Globus pallidus (tissue), 1 donor: ENCODE measurements at places on chromosomes 12 and 14.

DNA sequence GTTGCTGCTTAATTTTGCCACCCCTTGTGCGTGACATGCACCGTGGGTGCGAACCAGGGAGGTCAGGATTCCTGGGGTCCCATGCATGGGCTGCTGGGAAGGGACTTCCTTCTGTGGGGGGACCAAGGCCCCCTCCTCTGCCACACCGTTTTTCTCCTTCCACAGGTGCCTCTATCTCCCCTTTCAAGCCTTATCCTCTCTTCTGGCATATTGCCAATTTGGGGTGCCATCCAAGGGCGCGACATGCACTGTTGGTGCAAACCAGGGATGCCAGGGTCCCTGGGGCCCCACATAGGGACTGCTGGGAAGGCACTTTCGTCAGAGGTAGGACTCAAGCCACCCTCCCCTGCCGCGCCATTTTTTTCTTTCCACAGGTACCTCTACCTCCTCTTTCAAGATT is 289.0 kb downstream of the ALG10 start:
- DNase-seq, result no peak

GRCh38 chr12:53174881-53175491 is 5.5 kb upstream of the ZNF740 start:
- no peak for DNase-seq

DNA sequence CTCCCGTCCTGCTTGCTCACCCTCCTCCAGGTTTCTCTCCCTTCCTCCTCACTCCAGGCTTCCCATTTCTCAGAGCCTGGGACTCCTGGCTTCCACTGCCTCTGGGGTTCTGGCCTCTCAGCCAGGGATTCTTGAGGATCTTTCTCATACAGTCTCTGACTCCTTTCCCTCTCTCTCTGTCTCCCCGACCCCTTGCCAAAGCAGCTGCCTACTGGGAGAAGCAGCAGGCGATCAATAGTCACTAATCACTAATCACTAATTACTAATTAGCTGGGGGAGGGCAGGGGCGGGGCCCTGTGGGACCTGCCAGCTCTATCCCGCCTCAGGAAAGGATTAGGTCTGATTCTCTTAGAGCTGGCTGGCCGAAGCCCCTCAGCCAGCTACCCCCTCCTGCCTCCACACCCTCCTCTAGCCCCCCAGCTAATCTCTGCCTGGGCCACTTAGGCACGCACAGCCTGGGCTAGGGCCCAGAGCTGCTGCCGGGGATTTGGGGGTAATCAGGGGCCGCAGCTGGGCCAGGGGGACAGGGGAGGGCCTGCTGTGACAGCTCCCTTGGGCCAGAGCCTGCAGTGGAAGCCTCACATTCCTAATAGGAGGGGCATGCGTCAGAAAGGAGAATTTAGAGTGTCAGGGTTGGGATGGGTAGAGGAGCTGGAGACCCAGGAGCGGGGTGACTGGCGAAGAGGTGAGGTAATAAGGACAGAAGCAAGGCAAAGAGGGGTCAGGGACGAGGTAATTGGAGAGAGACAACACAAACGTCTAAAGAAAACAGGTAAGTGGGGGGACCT is 2.8 kb downstream of the NXPH4 start:
- no peak for DNase-seq

DNA sequence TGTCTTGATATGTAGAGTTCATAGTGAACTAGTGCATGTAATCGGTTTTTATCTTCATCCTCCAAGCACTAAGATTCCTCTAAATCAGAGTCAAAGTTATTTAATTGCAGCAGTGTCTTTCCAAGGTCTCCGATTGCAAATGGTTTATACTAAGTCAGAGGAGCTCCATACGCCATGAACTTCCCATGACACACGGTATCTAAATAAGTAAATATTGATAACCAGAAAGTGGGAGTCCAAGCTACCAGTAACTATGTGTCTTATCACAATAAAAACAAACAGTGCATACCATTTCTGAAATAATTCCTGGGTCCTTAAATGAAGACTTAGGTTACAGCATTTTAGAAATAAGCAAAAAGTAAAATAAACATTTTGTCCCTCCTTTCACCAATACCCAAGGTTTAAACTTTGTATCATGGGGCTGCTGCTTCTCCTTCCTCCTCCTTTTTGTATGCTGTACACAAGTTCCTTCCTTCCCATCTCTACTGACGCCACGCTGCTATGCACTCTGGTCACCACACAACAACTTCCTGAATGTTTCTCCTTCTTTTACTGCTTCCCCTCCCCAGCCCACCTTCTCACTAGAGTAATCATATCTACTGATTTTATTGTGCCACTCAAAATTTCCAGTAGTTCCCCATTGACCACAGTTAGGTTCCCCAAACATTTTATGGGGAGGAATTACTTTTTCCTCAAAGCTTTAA is 10.7 kb downstream of the NR1H4 start:
- DNase-seq, result no peak

- DNase-seq, result no peak
Measured at GRCh38 chr12:89968151-89968700, 259.6 kb upstream of the ATP2B1 start.

- no peak for DNase-seq
Measured at GRCh38 chr12:15806826-15807225, 17.6 kb upstream of the EPS8 start.

- DNase-seq, result no peak
Measured at GRCh38 chr12:14364583-14365271, 755 bp upstream of the ATF7IP start.

- no peak for DNase-seq
Measured at GRCh38 chr14:41925409-41925808, 318.7 kb downstream of the LRFN5 start.

GRCh38 chr14:63663428-63664341 is 22.0 kb upstream of the WDR89 start:
- DNase-seq, result no peak

GRCh38 chr12:26704684-26705460 is 128.1 kb downstream of the ITPR2 start:
- DNase-seq, result peak; percentile 50

GRCh38 chr12:66552716-66553115 is 126.2 kb downstream of the GRIP1 start:
- DNase-seq, result no peak

DNA sequence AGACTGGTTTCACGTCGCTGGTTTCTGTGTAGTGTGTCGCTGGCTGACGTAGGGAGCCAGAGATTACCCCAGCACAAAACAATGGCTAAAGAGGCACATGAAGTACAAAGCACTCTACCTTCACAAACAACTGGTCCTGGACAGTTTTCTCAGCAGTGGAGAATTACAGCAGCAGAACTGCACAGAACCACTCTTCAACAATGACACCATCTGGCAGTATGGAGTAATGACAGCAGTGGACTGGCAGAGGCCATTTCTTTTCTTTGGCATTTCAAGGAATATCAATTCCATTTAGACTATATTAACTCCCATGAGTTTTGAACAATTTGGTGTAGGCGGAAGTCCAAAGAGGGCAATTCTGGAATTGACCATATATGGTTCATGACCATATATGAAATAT is 1074.1 kb downstream of the AACS start:
- DNase-seq, result no peak

DNA sequence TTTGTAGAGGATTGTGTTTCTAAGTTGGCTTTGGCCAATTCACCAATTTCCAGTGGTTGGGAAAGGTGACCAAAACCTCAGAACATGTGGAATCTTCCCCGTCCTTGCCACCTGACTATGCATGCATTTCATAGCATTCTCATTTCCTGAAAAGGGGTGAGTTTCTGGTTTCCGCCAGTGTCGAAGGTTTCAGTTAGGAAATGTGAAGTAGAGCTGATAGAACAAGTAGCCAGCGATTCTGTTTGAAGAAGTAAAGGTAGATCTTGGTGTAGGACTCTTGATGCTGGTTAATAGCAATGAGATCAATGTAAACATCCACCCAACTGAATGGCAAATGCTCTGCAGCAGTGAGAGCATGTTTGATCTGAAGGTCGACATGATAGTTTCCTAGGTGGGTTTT is 15.9 kb downstream of the SMOC1 start:
- DNase-seq, result no peak

GRCh38 chr12:83808591-83808990 is 1104.0 kb downstream of the SLC6A15 start:
- no peak for DNase-seq

- no peak for DNase-seq
Measured at GRCh38 chr12:25887367-25887766, 71.1 kb upstream of the RASSF8 start.

- no peak for DNase-seq
Measured at GRCh38 chr12:69843608-69844007, 18.6 kb downstream of the MYRFL start.

DNA sequence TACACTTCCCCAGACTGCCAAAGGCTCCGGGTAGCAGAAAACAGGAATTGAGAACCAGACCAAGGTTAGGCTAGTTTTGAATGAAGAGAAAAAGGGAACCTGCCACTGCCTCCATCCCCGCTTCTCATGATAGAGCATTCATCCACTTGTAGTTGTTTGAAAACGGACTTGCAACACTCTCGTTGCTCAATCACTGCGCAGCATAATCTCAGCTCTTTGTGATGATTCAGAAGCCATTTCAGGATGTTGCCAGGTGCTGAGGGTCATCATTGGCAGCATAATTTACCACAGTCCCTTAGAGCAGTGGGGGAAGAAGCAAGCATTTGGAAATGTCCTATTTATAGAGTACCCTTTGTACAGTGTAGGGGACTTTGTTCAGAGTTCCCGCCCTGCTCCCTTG is 25.6 kb downstream of the KCNK13 start:
- peak; percentile 67 for DNase-seq

DNA sequence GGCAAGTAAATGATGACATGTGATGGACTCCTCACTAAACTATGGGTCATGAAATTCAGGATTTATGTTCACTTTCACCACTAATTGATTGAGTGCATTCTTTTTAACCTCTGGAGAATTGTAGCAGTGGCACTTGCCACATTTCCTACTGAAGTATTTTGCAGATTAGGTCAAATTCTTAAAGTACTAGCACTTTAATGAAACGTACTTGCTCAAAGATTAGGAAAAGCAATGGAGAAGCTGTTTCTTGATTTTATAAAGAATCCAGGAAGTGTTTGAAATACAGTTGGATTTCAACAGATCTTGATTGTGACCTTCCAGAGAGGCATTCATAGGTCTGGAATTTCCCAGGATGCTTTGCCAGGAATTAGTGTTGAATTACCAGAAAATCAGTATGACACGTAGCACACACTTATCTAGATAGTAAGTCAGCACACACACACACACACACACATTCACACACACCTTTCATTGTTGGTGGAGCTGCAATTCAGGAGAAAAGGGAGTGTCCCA is 162.6 kb downstream of the MYRFL start:
- no peak for DNase-seq
